DMS 273 treated with DMSO at 0.1 percent for 48 hours (cell line): ENCODE measurements at places on chromosomes 5 and 9.

DNA sequence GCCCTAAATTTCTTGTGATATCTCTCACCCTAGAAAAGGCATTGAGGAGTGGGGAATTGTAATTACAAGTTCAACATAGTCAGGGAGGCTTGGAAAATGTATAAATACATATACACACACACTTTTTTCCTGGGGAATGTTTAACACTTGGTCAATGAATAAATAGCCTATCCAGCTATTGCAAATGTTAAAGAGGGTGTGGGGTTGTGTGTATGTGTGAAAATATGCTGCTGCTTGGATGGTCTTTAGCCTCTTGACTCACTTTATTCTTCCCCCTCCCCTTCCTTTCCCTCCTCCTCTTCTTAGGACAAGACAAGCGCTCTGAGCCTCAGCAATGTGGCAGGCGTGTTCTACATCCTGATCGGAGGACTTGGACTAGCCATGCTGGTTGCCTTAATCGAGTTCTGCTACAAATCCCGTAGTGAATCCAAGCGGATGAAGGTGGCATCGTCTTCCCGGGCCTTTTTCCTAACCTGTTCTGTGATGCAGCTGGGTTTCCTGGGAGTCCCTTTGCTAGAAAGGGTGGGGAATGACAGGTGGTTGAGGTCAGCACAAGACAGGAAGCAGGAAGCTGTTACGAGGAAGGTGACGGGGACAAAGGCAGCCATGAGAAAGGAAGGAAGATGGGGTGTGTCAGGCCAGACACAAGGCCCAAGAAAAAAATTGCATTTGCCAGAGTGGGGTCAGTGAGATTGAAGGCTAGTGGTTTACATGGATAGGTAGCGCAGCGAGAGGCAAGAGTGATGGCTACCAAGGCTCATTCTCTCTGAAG is 236.5 kb downstream of the FAM114A2 start:
- no peak for DNase-seq

DNA sequence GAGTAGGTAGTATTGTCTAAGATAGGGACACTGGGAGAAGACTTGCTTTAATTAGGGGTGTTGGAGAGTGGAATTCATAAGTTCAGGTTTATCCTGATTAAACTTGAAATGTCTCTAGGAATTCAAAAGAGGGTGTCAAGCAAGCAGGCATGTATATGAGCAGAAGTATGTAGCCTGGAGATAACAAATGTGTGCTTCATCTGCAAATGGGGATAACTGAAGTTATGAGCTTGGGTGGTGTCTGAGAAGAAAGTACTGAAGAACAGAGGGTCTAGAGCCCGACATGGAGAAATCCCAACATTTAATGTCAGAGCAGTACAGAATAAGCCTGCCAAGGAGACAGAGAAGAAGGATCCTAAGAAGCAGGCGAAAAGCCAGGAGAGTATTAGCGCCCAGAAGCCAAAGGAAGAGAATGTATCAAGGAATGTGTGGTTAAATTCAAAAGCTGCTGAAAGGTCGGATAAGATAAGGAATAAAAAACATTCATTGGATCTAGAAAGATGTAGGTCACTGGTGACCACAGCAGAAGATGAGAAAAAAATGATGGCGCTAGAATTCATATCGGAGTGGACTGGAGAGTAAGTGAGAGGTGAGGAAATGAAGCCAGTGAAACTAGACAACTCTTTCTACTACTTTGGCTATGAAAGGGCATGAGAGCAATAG is 401.5 kb upstream of the PIK3R1 start:
- DNase-seq, result no peak

GRCh38 chr5:170571875-170572852 is 68.3 kb downstream of the KCNIP1 start:
- no peak for DNase-seq

DNA sequence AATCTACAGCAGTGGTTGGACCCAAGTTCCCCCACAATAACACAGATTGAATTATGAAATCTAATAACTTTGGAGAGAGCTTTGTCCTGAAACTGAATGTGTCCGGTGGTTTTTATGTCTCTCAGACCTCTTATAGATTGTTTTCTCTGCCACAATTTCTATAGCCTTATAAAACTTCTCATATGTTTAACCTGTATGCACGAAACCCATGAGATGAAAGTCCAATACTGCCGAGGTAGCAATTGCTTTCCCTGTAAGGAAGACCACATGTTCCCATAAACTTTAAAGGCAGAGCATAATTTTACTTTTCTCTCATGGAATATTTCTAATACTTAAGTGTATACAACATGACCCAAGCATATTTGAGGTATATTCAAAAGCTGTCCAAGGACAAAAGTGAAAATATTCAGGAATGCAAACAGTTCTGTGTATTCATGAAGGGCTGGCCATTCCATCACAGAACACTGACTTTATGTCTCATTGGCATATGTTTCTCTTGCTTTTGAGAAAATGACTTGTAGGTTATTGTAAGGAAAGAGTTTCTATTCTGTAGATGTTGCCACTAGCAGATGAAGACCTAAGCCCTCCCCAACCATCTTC is 94.4 kb upstream of the TLE4 start:
- no peak for DNase-seq

GRCh38 chr5:76038212-76038611 is 45.0 kb upstream of the SV2C start:
- DNase-seq, result no peak

GRCh38 chr5:55645304-55645703 is 66.8 kb downstream of the SLC38A9 start:
- DNase-seq, result no peak

DNA sequence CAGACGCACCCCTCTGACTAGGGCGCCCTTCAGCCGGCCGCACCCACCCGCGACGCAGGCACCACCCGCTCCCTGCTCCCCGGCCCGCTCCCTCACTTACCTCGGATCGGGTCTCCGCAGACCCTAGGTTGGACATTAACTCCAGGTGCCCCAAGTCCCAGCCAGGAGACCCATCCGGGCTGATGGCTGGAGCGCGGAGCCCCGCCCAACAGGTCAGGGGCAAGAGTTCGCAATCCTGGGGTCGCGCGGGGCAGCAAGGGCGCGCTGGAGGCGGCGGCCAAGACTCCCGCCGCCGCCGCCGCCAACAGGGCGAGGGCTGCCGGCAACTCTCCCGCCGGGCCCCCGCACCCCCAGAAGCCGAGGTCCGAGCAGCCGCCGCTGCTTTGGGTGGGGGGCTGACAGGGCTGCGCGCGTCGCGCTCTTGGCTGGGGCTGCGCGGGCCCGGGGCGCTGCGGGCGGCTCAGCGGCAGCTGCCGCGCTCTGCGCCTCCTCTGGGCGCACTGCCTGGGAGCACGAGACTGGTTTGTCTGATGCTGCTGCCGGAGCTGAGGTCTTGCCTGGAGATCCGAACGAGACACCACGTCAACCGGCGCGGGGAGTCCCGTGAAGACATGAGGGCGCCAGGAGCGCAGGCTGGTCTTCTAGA is at the start of gene GDNF:
Gene GDNF (minus strand): TSS at position 635 of the 646 bp plus-strand sequence. CDS start 5,245 bp downstream, outside the sequence.
- DNase-seq, result no peak

DNA sequence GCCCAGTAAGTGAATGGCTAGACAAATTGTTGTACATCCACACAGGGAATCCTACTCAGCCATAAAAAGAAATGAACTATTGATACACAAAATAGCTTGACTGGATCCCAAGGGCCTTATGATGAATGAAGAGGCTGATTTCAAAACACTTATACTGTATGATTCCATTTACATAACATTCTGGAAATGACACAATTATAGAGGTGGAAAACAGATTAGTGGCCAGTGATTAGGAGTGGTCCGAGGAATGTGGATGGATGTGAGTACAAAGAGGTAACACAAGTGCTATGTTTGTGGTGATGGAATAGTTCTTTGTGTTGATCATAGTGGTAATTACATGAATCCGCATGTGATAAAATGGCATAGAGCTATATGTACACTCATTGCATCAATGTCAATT is 4.7 kb upstream of the UBLCP1 start:
- no peak for DNase-seq

- no peak for DNase-seq
Measured at GRCh38 chr9:74521009-74521408, 23.9 kb downstream of the RORB start.
